Pancreas (tissue), 10 donors: ENCODE measurements at places on chromosomes 2 and 18. TPM values are rescaled to one million over a fixed set of nuclear protein-coding genes. Genes with fewer than 3 reads are reported as not detected.

DNA sequence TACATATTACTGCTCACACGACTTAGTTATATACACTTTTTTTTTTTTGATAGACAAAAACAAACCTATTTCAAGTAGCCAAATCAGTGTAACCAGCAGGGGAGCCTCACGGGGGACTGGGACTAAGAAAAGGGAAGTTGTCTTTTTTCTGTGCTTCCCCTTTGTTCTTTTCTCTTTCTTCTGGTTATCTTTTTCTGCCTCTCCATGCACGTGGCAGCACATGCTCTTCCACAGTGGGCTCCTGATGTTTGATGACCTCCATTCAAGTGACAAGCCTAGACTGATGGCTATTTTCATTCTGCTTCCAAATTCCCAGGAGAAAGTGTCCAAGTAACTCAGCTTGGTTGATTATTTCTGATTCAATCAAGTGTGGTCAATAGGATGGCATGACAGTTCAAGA is 98.2 kb upstream of the STK39 start:
- no peak overlapping the region for H3K27ac ChIP-seq
- peaks cover 13% of the 10 kb centered on the region for H3K4me1 ChIP-seq
- H3K4me3 ChIP-seq: no peak overlapping the region
- H3K36me3 ChIP-seq: no peaks in the 10 kb centered on the region
- no peak for DNase-seq
- no peaks in the 10 kb centered on the region for H3K27me3 ChIP-seq

- H3K27me3 ChIP-seq: no peaks in the 10 kb centered on the region
- no peak for DNase-seq
- H3K4me1 ChIP-seq: no peaks in the 10 kb centered on the region
- no peak overlapping the region for H3K27ac ChIP-seq
Measured at GRCh38 chr2:33489835-33490431, 13.5 kb downstream of the RASGRP3 start.

GRCh38 chr2:203994735-203995134 is 58.2 kb downstream of the ICOS start:
- no peaks in the 10 kb centered on the region for H3K36me3 ChIP-seq
- no peaks in the 10 kb centered on the region for H3K4me1 ChIP-seq
- no peaks in the 10 kb centered on the region for H3K27me3 ChIP-seq
- DNase-seq: no peak
- no peak overlapping the region for H3K4me3 ChIP-seq
- H3K27ac ChIP-seq: no peak overlapping the region

GALNT13 gene
- total RNA-seq: 0.52 TPM
